Stimulated activated CD4-positive, alpha-beta T cell treated with anti-CD3 and anti-CD28 coated beads, Interleukin-15, amount 100 ng/mL, for 1 hour (primary cell): ENCODE measurements at places on chromosomes 5 and 9.

GRCh38 chr5:71011194-71011792 lies 13.8 kb downstream of the NAIP start:
- DNase-seq = no peak

- DNase-seq = no peak
Observed at GRCh38 chr5:151077967-151078366, 2.9 kb downstream of the TNIP1 start.

GRCh38 chr9:97963232-97963631 lies 19.9 kb upstream of the ANP32B start:
- no peak for DNase-seq

DNA sequence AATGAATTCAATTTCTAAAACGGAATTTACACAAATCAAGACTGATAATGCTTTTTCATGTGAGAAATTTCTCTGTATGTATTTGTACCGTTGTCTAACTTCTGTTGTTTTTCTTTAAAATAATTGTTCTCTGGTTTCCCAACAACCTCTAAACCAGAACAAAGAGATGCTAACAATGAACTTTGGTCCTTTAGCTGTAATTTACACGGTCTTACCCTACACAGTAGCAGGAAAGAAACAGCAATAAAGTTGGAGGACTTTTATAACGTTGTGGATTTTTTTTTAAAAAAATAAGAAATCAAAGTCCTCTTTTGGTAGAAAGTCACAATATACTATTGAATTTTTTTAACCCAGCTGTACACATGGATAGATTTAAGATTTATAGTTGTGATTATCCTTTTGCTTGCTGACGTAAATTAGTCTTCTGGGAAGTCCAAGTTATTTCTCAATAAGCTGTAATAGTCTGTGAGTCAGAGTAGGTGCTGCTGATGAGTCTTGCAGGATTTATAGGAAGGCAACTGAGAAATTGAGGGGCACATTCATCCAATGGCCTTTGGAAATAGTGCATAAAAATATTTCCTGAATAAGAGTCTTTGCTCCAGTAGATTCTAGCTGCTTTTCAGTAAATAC lies 76.8 kb upstream of the PCSK1 start:
- no peak for DNase-seq

DNA sequence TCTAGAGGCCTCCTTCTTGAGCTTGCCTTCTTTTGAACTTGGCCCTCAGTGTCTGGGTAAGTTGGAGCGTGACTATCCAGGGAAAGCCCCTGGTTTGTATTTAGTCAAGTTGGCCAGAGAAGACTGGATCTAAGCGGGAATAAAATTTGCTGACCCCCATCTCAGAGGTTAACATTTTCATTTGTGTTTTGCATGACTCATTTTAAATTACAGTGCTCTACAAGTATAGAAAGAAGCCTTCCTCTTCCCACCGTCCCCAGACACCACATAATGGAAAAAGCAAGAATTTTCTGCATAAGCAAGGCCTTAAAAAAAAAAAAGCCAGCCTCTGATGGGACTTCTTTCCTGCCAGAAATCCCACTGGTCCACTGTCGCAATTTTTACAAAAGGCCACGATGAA lies 27.2 kb downstream of the PIK3R1 start:
- no peak for DNase-seq

- DNase-seq = no peak
Observed at GRCh38 chr9:68822596-68823165, 117.6 kb downstream of the PIP5K1B start.

DNA sequence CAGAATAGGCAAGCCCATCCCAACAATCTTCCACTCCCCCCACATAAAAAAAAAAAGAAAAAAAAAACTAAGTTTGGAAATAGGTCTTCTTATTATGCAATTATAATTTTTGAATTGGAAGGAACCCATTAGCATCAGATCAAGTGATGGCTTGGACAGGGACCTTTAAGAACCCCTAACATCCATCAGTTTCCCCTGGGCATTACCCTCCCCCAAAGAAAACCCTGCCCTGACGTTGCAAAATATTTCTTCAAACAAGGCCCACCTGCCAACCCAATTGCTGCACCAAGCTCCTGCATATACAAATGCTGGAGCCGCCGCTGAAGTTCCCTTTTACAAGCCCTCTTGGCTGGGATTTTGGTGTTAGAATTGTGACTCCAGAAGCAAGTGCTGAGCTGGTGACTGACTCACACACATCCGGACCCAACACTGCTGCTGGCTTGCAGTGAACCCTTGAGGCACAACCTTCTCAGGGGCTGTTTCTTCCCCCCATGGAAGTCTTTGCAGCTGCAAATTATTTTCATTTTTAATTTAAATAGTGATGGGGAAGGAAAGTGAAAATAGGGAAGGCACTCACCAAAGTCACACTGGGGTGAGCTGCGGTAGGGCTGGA lies 56.1 kb upstream of the AFAP1L1 start:
- DNase-seq = no peak

GRCh38 chr5:18992264-18992663 lies 995.7 kb downstream of the CDH18 start:
- no peak for DNase-seq

DNA sequence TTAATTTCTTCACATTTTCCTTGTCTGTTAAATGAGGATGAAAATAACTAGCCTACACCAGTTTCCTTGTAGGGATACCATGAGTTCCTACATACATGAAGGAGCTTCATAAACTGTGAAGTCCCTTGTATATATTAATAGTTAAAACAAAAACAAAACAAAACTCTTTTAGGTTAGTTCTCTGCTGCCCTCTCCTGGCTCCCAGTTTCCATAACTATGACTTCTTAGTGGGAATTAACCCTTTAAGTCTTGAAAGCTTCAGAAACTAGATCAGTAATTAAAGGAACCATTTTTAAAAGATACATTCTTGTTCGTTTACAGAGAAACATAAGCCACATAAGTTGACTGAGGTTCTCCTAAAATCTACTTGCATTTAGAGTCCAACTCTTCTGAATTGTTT lies 500.0 kb upstream of the C9orf72 start:
- no peak for DNase-seq

- DNase-seq = no peak
Observed at GRCh38 chr9:79254900-79255650, 316.7 kb upstream of the TLE4 start.

GRCh38 chr9:95653246-95653645 lies 136.5 kb upstream of the PTCH1 start:
- no peak for DNase-seq
